ENCODE measurements at places on chromosomes 1 and 21. TPM values are rescaled to one million over a fixed set of nuclear protein-coding genes. Genes with fewer than 3 reads are reported as not detected.

The C8A gene
- not detected for polyA plus RNA-seq

GRCh38 chr21:43697758-43698643 is 20.9 kb upstream of the PDXK start:
- no peak for DNase-seq

DNA sequence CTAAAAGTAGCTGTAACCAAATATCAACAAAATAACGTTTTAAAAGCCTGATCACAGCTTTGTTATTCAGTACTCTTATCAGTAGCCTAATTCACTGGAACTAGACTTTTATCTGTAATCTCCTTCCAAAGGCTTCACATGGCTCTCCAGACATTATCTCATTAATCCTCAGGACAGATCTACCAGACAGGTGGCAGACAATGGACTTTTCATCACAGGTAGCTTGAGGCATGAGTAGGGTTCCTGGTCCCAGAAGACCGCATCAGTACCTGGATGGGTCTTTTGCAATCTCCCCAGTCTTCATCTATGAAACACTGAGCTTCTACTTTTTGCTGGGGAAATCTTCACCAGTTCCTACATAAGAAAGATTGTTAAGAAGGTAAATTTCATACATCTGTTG is 132.2 kb upstream of the FOXD3 start:
- DNase-seq = no peak

DNA sequence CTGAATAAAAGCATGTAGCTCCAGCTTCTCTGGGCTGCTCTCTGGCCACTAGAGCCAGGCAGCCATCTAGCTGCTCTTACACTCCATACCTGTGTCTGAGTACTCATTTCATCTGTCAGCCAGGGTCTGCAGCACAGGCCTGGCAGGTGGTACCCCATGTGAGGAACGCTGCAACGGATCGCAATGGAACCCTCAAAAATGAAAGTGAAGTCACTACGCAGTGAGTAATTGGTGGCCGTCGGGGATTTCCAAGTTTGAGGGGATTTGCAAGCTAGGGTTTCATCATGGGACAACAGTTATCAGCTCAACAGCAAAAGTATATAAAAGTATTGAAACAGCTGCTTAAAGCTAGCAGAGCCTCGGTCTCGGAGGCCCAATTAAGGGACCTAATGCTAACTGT is 186.7 kb downstream of the HFM1 start:
- no peak for DNase-seq

DNA sequence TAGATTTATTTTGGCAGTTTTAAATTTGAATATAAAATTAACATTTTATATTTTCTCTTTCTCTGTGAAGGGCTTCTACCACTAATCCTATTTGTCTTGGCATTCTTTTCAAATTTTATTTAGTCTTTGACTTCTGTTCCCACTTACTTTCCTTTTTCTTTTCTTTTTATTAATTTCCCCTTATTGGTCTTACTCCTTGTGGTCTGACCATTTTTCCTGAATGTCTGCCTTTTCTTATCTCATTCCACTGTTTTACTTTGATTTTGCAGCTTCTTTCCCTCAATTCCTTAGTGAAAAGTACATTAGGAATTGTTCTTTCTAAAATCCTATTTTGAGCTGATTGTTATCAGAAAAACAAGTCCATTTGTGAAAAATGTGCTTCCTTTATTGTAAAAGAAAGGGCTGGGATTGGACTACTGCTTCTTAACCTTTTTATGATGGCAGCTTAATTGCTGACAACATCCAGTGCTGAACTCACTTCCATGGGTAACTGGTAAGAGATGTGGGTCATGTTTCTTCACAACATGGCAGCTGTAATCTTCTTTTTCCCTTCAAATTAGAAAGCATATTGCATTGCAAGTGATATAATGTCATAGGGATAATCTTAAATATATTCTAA is 284.6 kb downstream of the DNM3 start:
- no peak for DNase-seq

The TLR5 gene
- 4.3 TPM for polyA plus RNA-seq

- no peak for DNase-seq
Measured at GRCh38 chr1:158020886-158021620, 27.6 kb downstream of the KIRREL1 start.

GRCh38 chr1:189131576-189131975 is 1346.1 kb downstream of the BRINP3 start:
- no peak for DNase-seq

DNA sequence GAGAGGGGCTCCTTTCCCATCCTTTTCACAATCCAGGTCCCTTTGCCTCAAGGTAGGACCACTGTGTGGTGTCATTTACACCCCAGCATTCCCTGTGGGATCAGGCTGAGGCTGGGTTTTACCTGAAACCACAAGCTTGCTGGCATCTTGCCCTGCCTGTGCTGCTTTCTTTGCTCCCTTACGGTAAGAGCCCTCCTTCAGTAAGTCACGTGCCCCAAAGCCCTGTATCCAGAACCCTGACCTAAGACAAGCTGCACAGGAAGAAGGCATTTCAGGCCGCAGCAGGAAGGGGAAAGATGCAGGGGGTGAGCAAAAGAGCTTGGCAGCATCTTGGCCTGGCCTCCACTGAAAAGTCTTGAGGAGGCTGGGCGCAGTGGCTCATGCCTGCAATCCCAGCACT is 58.4 kb downstream of the KLHDC7A start:
- no peak for DNase-seq

GRCh38 chr1:183996396-183996795 is 41.1 kb downstream of the COLGALT2 start:
- DNase-seq = no peak

The SPRR1B gene
- not detected for polyA plus RNA-seq

- no peak for DNase-seq
Measured at GRCh38 chr1:192884241-192884640, 75.4 kb downstream of the RGS2 start.

GRCh38 chr1:114249691-114250090 is 96.0 kb upstream of the SYT6 start:
- no peak for DNase-seq

- DNase-seq = peak; percentile 68
Measured at GRCh38 chr1:231039161-231040018, 664 bp downstream of the FAM89A start.

- no peak for DNase-seq
Measured at GRCh38 chr1:175870217-175870616, 126.8 kb upstream of the TNR start.

- peak; percentile 39 for DNase-seq
Measured at GRCh38 chr1:182739545-182739944, 50.0 kb upstream of the NPL start.

DNA sequence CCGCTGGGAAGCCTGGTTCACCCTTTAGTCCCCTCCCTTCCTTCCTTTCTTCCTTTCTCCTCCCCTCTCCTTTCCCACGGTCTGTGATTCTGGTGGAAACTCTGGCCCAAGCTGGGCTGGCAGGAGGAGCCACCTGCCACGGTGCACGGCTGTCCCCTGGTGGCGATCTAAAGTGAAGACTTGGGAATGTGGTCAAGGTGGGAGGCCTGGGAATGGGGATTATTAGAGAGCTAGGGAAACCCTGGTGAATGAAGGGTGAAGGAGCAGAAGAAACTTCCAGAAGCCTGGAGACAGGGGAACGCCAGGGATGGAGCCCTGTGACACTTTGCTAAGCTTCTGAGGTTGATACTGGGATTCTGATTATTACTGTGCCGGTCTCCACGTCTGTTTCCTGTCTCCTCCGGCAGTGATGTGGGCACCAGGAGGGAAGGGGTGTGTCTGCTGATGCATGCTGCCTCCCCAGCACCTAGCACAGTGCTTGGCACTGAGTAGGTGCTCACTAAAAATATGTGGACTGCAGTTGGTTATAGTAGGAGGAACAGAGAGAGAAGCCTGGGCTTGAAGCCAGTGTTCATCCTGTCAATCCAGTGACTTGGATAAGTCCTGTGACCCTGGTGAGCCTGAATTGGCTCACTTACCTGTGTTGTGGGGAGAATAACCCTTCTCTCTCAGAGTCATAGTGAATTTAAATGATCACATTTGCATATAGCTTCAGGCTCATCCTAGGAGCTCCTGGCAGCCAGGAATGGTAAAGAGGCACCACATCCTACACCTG is 71.2 kb upstream of the NBPF3 start:
- DNase-seq = peak; percentile 88

The STK40 gene
- 25.2 TPM for polyA plus RNA-seq

The IL10 gene
- polyA plus RNA-seq = 0.42 TPM

DNA sequence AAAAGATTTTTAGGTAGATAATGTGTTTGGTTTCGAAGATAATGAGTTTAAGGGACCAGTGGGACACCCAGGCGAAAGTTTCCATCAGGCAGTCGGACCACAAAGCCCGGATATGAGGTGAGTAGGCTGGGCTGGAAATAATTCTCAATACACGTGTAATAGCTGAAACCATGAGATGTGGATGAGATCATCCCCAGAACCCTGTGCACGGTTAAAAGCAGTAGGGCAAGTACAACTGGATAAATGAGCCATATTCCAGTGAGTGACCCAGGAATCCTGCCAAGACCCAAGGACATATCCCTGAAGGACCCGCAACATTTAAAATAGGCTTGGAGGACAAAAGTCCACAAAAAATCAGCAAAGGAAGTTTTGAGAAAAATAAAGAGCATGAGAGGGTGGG is 21.5 kb upstream of the NHLH2 start:
- DNase-seq = no peak

DNA sequence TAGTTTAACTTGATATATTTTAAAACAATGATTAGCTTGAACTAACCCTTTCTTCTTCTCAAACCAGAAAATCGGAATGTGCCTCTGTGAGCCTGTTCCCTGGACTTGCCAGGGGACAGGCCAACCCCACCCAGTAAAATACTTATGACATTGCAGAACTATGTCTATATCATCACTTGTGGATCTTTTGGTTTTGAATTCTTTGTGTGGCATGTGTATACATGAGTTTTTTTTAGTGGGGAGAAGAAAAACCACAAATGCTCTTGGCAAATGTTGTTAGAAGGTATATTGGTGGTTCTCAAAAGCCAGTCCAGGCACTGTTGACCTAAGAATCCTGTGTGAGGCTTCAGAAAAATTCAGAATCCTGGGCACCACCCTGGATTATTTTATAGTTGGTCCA is 347.4 kb downstream of the SIPA1L2 start:
- DNase-seq = no peak

DNA sequence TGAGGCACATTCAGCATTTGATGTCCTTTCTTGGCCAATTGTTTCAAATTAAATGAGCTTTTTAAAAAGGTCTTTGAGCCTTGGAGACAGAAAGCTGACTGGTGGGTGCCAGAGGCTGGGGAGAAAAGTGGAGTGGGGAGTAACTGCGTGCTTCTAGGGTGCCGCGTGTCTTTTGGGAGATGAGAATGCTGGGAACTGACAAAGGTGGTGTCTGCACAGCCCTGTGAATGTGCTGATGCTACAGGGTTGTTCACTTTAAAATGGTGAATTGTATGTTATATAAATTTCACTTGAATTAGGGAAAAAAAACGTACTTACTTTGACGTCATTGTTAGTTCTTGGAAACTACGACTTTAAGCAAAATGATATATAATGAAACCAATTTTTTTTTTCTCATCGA is 8.1 kb upstream of the TFF1 start:
- no peak for DNase-seq

DNA sequence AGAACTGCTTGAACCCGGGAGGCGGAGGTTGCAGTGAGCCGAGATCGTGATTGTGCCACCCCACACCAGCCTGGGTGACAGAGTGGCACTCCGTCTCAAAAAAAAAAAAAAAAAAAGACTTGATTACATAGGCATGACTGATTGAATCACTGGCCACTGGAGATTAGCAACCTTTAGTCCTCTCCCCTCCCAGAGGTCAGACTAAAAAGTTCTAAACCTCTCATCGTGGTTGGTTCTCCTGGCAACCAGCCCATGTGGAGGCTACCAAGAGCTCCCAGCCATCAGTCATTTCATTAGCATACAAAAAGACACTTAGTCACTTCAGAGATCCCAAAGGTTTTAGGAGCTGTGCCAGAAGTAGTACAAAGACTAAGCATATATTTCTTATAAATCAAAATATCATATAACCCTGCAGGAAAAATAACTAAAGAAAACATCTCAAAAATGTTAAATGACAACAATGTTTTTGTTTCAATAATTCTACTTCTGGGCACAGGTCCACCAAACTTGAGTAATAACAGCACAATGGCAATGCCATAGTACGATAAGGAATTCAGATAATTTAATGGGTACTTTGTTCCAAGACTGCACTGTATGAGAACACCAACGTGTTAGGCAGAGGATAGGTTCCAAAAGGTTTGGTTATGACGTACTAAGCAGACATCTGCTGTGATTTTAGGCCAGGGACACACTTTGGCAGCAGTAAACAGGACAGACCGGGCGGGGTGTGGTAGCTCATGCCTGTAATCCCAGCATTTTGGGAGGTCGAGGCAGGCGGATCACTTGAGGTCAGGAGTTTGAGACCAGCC is 18.1 kb downstream of the USP48 start:
- peak; percentile 54 for DNase-seq

The IFI44 gene
- polyA plus RNA-seq = 7.9 TPM

DNA sequence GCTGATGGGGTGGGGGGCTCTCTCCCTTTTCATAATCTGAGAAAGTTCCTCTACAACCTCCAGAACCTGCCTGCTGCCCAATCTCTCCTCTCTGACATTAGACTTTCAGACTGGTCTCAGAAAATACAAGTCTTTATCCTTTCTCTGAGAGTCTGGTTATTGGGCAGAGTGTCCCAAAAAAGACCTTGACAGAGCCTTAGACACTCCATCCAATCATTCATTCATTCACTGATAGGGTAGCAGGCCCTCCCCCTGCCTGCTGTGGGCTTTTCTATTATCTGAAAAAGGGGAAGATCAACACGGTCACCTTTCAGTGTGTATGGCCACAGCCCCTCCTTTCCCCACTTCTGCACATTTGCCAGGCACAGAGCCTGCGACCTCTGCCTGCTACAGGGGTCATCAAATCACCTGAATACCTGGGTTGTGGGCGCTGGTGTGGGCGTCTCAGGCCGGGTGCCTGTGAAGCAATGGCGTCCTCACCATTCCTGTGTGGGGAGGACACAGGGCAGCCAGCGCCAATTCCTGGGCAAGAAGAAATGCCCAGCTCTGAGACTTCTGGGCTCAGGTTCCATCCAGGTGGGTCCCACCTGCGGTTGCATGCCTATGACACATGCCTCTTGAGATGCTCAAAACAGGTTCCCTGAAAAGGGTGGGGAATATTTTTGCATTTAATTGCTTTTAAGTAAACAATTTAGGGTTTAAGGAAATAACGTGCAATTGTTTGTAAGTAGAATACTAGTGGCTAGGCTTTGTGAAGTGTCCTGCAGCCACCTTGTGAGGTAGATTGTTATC is 52.8 kb downstream of the ELK4 start:
- no peak for DNase-seq

DNA sequence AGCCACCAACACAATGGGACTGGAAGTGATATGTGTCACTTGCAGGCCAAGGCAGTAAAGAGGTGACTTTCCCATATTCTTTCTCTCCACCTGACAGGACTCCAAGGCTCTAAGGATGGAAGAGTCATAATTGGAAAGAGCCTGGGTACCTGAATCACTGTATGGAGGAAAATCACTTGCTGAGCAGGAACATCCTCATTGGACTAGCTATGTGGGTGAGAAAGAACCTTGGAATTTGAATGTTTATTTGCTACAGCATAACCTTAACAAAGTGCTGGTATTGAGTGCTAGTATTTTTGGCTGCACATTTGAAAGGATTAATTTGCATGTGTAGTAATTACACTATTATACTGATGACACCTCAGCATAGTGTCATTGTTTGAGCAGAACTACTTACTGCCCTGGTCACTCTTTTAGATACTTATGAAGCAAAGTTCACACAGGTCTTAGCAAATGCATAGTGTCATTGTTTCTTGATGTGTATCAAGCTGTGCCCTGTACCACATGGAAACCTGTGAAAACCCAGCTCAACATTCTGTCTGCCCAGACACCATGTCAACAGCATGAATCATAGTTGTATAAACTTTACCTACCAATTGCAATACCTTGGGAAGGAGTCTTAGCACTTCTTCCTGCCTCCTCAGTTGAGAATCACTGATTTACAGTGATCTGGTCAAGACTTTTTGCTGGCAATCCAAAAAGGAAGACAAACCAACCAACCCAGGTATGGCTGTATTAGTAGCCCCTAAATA is 5.1 kb upstream of the S100A10 start:
- no peak for DNase-seq

The ACOT11 gene
- 6.0 TPM for polyA plus RNA-seq

Data from muscle of leg (tissue), 16 donors.